CD4-positive, alpha-beta T cell treated with Interleukin-6 for 4 hours (primary cell): ENCODE measurements at places on chromosomes 1 and 21.

DNA sequence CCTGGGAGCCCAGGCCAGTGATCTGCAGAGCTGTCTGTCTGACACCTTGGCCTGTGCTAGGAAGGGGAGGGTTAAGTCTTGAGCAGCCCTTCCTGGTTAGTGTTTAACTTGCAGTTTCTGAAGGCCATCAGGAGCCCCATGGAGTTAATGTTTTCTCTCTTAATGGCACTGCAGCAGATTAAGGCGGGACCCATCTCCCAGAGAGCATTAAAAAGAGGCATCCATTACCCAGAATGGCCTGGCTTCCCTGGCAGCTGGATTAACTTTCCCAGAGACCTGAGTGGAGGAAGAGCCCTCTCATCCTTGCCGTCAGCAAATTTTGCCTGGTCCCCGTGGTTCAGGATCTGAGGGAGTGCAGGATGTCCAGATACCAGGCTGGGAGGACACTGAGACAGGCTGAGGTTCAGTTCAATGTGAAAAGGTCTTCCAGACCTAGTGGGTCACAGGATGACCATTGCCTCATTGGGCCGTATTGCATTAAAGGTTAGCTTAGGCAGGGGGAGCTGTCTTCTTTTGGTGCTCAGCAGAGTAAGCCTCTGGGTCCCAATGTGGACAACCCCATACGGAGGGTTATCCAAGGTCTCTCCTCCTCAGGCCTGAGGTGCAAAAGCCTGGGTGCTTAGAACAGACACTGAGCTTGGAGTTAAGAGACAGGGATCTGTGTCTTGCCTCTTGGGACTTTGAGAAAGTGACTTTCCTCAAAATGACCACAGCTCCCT is 522.6 kb downstream of the PTPRU start:
- DNase-seq = no peak

- no peak for DNase-seq
These were observed 593.1 kb upstream of the PLXNA2 start for GRCh38 chr1:208837242-208837641.

DNA sequence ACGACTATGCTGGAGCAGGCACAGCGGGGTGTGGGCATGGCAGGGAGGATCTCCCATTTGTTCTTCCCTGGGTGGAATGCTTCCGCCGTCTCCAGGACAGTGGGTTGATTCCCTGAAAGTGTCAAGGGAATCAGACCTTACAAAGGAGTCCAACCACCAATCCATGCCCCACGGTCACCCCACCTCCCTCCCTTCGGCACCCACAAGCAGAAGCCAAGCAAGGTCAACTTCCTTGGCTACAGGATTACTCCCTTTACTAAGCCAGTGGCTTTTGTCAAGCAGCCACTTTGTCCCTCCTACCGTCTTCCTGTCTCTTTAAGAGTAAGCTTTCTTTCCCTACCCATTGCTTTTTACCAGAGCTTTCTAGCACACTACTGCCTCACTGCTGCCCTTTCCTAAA is 15.9 kb upstream of the NUAK2 start:
- DNase-seq = no peak

DNA sequence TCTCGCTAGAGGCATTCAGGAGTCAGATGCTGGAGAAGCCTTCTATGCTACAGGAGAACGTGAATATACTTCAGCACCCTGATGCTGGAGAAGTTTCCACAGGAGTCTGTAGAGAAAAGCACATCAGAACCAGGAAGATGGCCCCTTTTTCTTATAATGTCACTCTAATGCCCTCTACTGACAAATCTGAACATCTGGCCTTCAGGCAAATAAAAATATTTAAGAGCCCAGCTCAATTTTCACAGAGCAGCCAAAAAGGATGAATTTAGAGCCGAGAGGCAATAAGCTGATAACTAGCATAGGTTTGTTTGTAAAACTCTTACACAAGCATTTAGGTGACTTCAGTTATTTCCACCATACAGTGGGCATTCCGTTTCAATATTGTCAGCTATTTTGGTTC is 3.8 kb upstream of the RRP15 start:
- DNase-seq = no peak

GRCh38 chr1:154402409-154402921 is 2.7 kb upstream of the IL6R start:
- DNase-seq = no peak

- no peak for DNase-seq
These were observed 95.2 kb downstream of the KCNJ6 start for GRCh38 chr21:37821092-37821491.

GRCh38 chr1:222994511-222995235 is 148.4 kb downstream of the TLR5 start:
- no peak for DNase-seq
